ENCODE measurements at places on chromosomes 6 and 20.

DNA sequence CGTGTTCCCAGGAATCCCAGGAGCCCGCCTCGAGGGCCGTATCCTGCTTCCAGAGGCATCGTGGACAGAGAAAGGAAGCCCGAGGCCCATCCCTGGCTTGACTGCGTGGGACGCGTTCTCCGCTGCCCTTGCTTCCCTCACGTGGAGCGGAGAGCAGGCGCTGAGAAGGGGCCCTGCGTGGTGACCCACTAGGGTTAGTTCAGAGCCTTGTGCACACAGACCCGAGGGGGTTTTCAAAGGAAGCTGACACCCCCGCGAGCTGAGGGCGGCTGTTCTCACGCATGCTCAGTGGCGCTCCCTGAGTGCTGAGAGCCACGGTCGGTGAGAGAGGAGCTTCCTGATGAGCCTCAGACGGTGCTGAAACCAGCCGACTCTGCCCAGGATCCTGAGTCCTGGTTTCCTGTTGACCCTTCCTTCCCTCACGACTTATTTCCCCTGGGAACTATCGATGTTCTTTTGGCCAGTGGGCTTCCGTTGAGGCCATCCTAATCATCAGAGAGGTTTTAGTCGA, 28.9 kb upstream of the CCR6 start:
- no peak for DNase-seq

GRCh38 chr6:41818271-41819054, 31.0 kb downstream of the TOMM6 start:
- DNase-seq, result no peak

GRCh38 chr20:51860111-51860882, 58.0 kb upstream of the SALL4 start:
- DNase-seq, result no peak

- no peak for DNase-seq
Observed at GRCh38 chr6:83092756-83093399, 25.4 kb downstream of the DOP1A start.

DNA sequence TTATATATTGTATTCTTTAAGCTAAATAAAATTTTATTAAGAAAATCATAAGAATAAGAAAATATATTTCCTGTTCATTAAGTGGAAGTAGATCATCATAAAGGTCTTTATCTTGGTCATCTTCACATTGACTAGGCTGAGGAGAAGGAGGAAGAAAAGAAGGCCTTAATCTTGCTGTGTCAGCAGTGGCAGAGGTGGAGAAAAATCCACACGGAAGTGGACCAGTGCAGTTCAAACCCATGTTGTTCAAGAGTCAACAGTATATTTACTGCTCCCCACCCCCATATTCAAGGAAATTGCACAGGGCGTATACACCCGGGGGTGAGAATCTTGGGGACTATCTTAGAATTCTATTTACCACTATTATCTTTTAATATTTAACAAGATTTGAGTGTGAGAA, 178.6 kb upstream of the SCGN start:
- no peak for DNase-seq

DNA sequence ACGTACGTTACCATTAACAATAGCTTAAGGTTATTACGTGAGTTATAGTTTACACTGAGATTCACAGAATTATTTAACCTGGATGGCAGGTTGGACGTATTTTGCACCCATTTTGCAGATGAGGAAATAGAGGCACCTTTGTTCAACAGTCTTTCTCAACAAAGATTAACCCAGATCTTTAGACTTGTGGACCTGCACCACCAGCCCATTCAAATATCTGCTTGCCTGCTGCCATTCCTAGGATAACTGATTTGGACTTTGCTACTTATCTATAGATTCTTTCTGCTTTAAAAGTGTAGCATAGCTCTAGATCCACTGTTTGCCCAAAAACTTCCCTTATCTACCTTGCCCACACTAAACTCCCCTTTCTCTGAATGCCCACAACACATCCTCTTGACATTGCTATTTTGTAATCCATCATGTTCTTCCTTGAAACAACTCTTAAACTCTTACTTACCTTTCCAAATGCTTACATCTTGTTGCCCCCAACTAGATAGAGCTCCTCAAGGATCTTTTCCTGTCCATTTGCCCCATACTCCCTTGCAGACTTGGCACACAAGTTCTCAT, 56.4 kb upstream of the TNFAIP3 start:
- no peak for DNase-seq

GRCh38 chr6:54805077-54805476, 41.5 kb upstream of the FAM83B start:
- no peak for DNase-seq

- no peak for DNase-seq
Observed at GRCh38 chr20:11304795-11305194, 612.9 kb upstream of the BTBD3 start.

GRCh38 chr6:106963544-106963943, 11.0 kb downstream of the CD24 start:
- DNase-seq, result no peak

Measured in hematopoietic multipotent progenitor cell treated with erythropoietin and hydrocortisone succinate and interleukin-3 and kit ligand, for 17 days (in vitro differentiated cells).